ENCODE measurements at places on chromosomes 6 and 20. TPM values are rescaled to one million over a fixed set of nuclear protein-coding genes. Genes with fewer than 3 reads are reported as not detected.

Gene PI16
- 3.4 TPM for total RNA-seq

Gene C20orf144
- not detected for total RNA-seq

Gene MUCL3
- not detected for total RNA-seq

Gene OR2H1
- total RNA-seq = not detected

- DNase-seq = no peak
- H3K27me3 ChIP-seq = no peaks in the 10 kb centered on the region
- peaks cover 2% of the 10 kb centered on the region for H3K4me1 ChIP-seq
- H3K36me3 ChIP-seq = no peaks in the 10 kb centered on the region
- no peak overlapping the region for H3K27ac ChIP-seq
- H3K4me3 ChIP-seq = no peak overlapping the region
Measured at GRCh38 chr6:109059571-109060021, 35.0 kb downstream of the SESN1 start.

DNA sequence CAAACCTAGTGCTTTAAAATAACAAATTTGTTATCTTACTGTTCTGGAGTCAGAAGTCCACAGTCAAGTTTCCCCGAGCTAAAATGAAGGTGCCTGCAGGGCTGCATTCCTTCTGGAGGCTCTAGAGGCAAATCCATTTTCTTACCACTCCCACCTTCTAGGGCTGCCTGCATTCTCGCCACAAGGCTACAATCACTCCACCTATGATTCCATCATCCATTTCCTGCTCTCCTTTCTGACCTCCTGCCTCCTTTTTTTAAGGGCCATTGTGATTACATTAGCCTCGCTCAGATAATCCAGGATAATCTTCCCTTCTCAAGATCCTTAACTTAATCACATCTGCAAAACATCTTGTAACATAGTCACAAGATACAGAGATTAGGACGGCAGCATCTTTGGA, 42.4 kb upstream of the SIRT5 start:
- no peaks in the 10 kb centered on the region for H3K27me3 ChIP-seq
- H3K36me3 ChIP-seq = no peaks in the 10 kb centered on the region
- no peak for DNase-seq

DNA sequence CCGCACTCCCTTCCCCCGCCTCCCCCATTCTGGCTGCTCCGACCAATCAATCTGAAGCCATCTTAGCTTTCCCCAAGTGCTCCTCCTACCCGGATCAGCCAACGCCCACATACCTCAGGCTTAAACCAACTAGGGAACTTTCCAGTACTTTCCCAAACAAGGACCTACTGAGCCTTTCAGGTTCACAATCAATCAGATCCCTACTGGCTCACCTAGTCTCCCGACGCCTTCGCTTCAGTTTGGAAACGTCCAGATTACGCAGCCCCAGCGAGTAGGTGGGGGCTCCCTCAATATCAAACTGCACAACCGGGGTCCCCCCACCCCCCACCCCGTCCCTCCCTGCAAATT, 432 bp downstream of the HSPA1L start:
- H3K36me3 ChIP-seq = no peaks in the 10 kb centered on the region
- H3K27me3 ChIP-seq = no peaks in the 10 kb centered on the region
- H3K4me3 ChIP-seq = peak overlapping the region; percentile 59
- H3K4me1 ChIP-seq = peaks cover 2% of the 10 kb centered on the region

- no peaks in the 10 kb centered on the region for H3K27me3 ChIP-seq
- no peak overlapping the region for H3K4me3 ChIP-seq
- H3K36me3 ChIP-seq = no peaks in the 10 kb centered on the region
- H3K4me1 ChIP-seq = no peaks in the 10 kb centered on the region
Measured at GRCh38 chr20:60331688-60332300, 373.6 kb downstream of the CDH26 start.

- H3K27me3 ChIP-seq = no peaks in the 10 kb centered on the region
- no peak overlapping the region for H3K4me3 ChIP-seq
- H3K36me3 ChIP-seq = no peaks in the 10 kb centered on the region
- no peak overlapping the region for H3K27ac ChIP-seq
Measured at GRCh38 chr20:35523298-35523888, 6.1 kb downstream of the C20orf173 start.
